Calu3 (cell line): ENCODE measurements at places on chromosomes 7 and 10.

- peak; percentile 66 for DNase-seq
Measured at GRCh38 chr7:33044401-33044718, 18.2 kb downstream of the NT5C3A start.

DNA sequence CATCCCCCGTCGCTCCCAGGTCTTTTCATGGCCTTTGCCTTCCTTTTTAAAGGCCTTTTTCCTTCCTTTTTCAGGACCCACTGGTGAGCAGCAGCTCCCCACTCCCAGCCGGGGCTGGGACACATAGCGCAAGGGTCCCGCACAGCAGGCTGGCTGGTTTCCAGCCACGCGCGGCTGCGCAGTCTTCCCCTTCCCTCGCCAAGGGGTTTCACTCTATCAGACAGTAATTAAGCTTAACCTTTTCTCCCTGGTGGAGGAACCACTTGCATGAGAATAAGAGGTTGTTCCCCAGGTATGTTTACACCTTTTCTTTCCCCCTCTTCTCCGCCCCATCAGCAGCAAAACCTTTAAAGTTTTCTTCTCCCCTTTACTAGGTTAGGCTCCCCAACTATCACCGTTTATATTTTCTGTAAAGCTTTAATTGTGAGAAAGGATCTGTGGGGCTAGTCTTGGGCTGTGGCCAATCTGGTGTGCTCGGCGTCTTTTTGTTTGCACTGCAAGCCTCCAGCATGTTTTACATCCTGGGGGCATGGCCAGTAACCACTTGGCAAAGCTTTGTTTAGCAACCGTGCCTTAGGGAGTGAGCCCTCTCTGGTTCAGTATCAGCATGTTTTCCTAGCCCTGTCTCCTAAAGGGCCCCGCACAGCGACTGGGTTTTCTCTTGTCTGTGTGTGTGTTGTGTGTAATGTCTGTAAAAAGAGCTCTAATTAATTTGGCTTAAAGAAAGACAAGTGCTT, 219.6 kb downstream of the PHF14 start:
- no peak for DNase-seq

DNA sequence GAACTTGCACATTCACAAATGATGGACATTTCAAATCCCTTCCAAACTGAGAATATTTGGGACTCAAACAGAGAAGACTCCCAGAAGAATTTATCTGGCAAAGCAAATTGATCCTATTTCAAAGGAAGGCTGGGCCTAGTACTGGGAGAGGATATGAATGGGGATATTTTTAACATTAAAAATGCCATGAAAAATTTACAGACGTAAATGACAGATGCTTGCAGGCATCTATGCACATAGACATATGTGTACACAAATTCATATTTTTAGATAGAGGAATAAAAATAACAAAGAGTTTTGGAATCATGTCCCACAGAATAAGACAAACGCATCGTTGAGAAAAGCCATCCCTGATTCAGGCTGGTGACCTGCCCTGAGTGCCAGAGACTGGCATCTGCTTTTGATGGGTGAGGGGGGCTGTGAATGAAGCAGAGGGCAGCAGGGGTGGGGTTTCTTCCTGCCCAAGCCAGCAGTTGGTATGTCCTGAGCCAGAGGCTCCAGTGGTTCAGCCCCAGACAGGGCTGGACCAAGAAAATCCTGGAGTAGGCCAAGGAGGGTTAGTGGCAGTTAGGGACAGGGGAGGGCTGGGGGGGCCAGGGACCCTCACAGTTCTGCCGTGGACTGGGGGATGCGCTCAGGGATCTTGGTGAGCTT, 138.5 kb downstream of the SLIT1 start:
- DNase-seq: no peak

GRCh38 chr10:12841826-12842225, 159.7 kb downstream of the CCDC3 start:
- DNase-seq: no peak

- no peak for DNase-seq
Measured at GRCh38 chr7:107332488-107333269, 137.2 kb upstream of the GPR22 start.

- DNase-seq: no peak
Measured at GRCh38 chr7:42700406-42701327, 211.2 kb downstream of the C7orf25 start.

GRCh38 chr7:6107924-6108323, 76.7 kb downstream of the ANKRD61 start:
- no peak for DNase-seq

DNA sequence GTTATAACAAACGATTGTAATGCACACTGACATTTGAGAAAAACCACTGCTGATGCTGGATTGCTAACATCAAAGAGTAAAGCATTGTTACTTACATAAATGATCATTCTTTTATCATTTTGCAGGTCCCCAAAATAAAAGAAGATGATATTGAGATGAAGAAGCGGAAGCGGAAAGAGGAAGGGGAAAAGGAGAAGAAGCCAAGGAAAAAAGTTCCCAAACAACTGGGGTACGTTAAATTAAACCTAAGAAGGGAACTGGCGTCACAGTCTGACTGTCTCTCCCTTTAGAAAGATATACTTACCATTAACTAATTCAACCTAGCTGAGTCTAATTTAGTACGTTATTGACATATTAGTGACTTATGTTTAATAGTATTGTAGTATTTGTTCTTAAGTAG, 28.1 kb downstream of the UBN2 start:
- DNase-seq: no peak

GRCh38 chr7:109967406-109967805, 1123.5 kb upstream of the LRRN3 start:
- DNase-seq: no peak
